ENCODE measurements at places on chromosomes 11 and 22.

DNA sequence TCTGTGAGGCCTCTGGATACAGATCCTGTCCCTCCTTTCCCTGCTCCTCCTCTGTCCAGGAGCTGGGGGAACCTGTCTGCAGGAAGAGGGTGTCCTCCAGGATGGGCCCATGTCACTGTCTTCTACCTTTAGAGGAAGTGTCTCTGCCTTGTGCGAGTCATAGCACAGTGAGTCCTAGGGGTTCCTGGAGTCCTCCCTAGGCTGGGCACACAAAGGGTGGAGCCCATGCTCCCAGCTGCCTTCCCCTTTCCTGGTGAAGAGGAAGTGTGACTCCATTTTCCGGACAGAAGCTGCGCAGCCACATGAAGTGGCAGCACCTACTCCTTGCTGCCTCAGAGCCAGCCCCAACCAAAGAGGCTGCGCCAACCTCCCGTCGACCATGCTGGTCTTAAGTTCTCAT is 112.2 kb downstream of the CTTN start:
- no peak for DNase-seq

DNA sequence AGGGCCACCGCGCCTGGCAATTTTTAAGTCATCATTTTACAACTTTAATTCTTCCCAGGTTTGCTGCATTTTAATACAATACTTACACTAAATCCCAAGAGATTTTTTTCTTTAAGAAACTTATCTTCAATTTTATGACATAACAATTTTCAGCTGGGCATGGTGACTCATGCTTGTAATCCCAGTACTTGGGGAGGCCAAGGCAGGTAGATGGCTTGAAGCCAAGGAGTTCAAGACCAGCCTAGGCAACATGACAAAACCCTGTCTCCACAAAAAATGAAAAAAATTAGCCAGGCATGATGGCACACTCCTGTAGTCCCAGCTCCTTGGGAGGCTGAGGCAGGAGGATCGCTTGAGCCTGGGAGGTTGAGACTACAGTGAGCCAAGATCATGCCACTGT is 38.8 kb downstream of the CLDN25 start:
- no peak for DNase-seq

GRCh38 chr11:6618117-6619003 is 862 bp downstream of the TPP1 start:
- peak; percentile 83 for DNase-seq

- peak; percentile 30 for DNase-seq
Observed at GRCh38 chr11:46006418-46007070, 84.1 kb downstream of the LARGE2 start.

GRCh38 chr22:31818481-31819392 is 64.9 kb downstream of the DEPDC5 start:
- no peak for DNase-seq

GRCh38 chr22:40434106-40434505 is 63.7 kb downstream of the SGSM3 start:
- no peak for DNase-seq

- DNase-seq = no peak
Observed at GRCh38 chr11:9459667-9460321, 1.0 kb upstream of the ZNF143 start.

DNA sequence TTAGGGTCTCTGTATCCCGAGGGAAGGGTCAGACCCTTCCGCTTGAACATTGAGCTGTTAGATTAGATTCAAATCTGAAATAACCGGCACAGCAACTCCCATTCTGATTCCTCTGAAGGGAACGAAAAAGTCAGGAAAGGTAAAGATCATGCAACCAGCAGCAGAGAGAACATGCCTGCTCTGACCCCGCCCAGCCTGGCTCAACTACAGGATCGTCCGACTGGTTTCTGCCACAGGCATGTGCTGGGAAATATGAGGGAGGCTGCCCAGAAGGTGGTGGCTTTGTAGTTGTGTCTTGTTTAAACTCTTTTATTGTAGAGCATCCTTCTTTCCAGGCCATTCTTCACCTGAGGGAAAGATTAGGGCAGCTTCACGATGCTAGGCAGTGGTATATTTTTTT is 5.0 kb upstream of the MTNR1B start:
- no peak for DNase-seq

DNA sequence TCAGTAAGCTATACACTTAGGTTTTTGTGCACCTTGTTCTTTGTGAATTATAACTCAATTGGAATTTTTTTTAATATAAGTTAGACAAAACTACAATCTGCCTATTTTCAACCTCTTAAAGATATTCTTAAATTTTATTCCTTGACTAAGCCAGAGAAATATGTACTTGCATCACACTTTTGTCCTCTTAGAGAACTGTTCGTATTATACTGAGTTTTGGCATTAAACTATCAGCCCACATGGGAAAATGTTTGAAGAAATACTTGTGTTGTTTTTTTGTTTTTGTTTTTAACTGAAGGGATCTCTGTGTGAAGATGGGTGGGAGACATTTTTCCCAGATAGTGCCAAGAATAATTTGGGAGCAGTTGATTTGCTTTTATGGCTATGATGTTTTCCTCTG is 25.3 kb downstream of the CEP295 start:
- no peak for DNase-seq

GRCh38 chr22:35037089-35037488 is 28.9 kb upstream of the ISX start:
- no peak for DNase-seq

- no peak for DNase-seq
Observed at GRCh38 chr11:17683377-17684161, 35.8 kb upstream of the MYOD1 start.

DNA sequence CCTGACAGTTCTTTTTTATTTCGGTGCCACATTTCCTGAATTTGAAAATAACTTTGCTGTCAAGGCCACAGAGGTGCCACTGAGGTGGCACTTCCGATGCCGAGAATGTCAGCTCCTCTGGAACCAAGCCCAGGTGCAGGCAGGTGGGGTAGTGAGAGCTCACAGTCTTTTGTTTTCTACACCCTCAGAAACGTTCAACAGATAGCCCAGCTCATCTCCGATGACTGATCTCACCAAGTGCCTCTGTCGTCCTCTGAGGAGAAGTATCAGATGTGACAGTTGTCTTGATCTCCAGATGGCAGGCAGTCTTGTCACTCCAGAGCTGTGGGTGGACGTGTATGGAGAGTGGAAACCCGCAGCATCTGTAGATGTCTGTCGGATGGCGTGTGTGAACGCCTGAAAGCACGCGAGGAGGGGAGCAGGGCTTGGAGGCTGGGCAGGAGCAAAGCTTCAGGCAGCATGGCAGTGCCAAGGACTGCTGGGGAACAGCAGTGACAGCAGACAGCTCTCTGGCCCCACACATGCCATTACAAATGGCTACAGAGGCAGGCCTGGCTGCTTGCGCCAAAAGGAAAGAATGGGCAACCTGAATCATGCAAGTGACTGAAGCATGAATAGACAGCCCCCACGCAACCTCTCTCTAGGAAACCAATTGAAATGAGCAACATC is 877.0 kb downstream of the OPCML start:
- DNase-seq = no peak
